Immature natural killer cell (primary cell): ENCODE measurements at places on chromosomes 2 and 18. TPM values are rescaled to one million over a fixed set of nuclear protein-coding genes. Genes with fewer than 3 reads are reported as not detected.

DNA sequence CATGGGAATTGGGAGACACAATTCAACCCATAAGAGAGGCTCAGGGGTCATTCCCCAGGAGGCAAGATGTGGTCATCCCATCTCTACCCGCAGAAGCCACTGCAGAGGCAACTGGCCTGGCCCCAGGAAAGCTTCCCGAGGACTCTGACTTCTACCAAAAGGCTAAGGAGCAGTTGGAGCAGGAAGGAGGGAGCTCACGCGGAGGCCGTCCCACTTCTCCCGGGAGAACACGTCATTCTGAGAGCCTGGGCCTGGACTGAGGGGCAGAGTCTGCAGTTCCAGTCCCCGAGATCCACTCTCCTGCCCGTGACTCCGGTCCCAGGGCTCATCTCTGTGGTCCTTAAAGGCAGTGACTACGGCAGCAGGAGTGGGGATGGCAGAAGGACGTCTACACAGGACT is 69.0 kb upstream of the TAF1B start:
- no peak overlapping the region for H3K27ac ChIP-seq
- peaks cover 14% of the 10 kb centered on the region for H3K4me1 ChIP-seq
- no peaks in the 10 kb centered on the region for H3K36me3 ChIP-seq
- no peak for DNase-seq
- H3K4me3 ChIP-seq = no peak overlapping the region

DNA sequence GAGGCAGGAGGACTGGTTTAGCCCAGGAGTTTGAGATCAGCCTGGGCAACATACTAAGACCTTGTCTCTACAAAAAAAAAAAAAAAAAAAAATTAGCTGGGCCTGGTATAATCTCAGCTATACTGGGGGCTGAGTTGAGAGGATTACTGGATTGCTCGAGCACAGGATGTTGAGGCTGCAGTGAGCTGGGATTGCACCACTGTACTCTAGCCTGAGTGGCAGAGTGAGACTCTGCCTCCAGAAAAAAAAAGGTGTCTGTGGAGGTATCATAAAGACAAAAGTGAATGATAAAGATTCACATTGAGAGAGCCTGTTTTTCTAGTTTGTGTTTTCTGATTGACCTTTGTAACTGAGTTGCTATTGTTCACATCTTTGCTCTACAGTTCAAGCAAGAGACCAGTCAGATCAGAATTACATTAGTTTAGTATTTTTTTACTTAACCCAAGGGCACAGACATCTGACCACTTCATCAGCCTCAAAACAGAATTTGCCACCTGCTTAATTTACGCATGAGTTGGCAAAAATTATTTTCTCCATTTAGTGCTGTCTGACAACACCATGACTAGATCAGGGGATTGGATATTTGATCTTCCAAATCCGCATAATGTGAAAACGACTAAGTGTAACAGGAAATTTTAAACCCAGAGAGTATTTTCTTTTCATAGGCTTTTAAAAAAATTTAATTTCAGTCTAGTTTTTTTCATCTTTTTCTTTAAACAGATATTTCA is 271.0 kb downstream of the TGIF1 start:
- DNase-seq = no peak
- no peaks in the 10 kb centered on the region for H3K4me1 ChIP-seq
- H3K4me3 ChIP-seq = no peak overlapping the region
- no peak overlapping the region for H3K27ac ChIP-seq
- H3K36me3 ChIP-seq = no peaks in the 10 kb centered on the region
- peaks cover 9% of the 10 kb centered on the region for H3K27me3 ChIP-seq

- DNase-seq = no peak
- no peaks in the 10 kb centered on the region for H3K4me1 ChIP-seq
- H3K27me3 ChIP-seq = peaks cover 4% of the 10 kb centered on the region
- H3K27ac ChIP-seq = no peak overlapping the region
- H3K36me3 ChIP-seq = no peaks in the 10 kb centered on the region
These were observed 31.0 kb upstream of the REV1 start for GRCh38 chr2:99520813-99521212.

GRCh38 chr2:40281021-40281940 is 170.6 kb downstream of the SLC8A1 start:
- no peaks in the 10 kb centered on the region for H3K4me1 ChIP-seq
- no peaks in the 10 kb centered on the region for H3K27me3 ChIP-seq
- no peak for DNase-seq
- H3K36me3 ChIP-seq = no peaks in the 10 kb centered on the region

GRCh38 chr18:7635948-7636347 is 68.8 kb downstream of the PTPRM start:
- no peaks in the 10 kb centered on the region for H3K27me3 ChIP-seq
- DNase-seq = no peak
- no peak overlapping the region for H3K4me3 ChIP-seq
- no peaks in the 10 kb centered on the region for H3K4me1 ChIP-seq
- H3K27ac ChIP-seq = no peak overlapping the region
- no peaks in the 10 kb centered on the region for H3K36me3 ChIP-seq

DNA sequence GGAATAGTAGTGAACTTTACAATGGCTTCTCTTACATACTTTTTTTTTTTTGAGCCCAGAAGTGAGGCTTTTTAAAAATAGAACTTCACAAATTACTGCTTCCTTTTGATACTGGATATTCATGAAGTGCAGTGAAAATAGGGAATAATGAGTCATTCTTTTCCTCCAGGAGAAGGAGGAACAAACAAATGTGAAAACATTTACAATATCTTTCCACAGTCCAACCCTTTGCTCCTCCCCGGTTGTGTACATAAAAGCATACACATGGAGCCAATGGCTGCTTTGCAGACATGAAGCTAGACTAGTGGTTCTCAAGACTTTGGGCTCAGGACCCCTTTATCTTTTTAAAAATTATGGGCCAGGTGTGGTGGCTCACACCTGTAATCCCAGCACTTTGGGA is 266.9 kb downstream of the GBX2 start:
- no peak overlapping the region for H3K27ac ChIP-seq
- H3K27me3 ChIP-seq = no peaks in the 10 kb centered on the region
- peaks cover 4% of the 10 kb centered on the region for H3K36me3 ChIP-seq
- DNase-seq = no peak
- H3K4me1 ChIP-seq = no peaks in the 10 kb centered on the region
- no peak overlapping the region for H3K4me3 ChIP-seq

DNA sequence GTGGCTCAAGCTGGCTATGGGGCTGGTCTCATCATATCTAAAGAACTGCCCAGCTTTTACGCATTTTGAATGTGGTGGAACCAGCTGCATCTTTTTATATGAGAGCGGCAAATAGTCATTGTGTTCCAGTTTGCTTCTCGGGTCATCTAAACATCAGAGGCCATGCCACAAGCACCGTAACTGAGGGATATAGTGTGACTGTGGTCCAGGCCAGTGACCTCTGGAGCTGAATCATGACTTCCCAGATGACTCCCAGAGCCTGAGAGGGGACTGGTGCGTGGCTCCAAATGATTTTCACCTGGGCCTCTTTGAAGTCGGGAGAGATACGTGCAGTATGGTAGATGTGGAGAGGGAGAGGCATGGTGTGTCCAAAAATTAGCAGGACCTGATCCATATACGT is 271.0 kb downstream of the NEDD4L start:
- H3K27ac ChIP-seq = no peak overlapping the region
- no peaks in the 10 kb centered on the region for H3K36me3 ChIP-seq
- H3K4me1 ChIP-seq = peaks cover 1% of the 10 kb centered on the region
- DNase-seq = no peak
- no peak overlapping the region for H3K4me3 ChIP-seq
- peaks cover 3% of the 10 kb centered on the region for H3K27me3 ChIP-seq

Gene ASNSD1
- polyA plus RNA-seq = 46.1 TPM

Gene RAD51AP2
- polyA plus RNA-seq = not detected

Gene NAT8
- not detected for polyA plus RNA-seq

DNA sequence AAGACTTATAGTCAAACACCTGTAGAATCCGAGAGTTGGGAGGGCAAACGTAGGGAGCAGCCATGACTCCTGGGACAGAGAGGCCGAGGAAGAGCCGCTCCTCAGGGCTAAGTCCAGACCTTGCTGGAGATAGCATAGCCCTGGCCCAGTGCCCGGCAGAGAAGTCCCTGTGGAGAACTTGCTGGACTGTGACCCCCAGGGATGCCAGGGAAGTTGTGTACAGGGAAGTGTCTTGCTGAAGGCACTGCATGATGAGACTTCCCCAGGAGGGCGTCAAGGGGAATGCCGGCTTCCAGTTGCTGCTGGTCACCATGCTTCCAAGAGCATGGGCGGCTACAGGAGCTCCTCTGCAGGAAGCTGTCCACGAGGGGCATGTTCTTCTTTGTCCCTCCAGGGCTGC is 8.6 kb upstream of the CNDP1 start:
- no peaks in the 10 kb centered on the region for H3K27me3 ChIP-seq
- no peak for DNase-seq
- H3K27ac ChIP-seq = no peak overlapping the region
- peaks cover 5% of the 10 kb centered on the region for H3K4me1 ChIP-seq

Gene CHRND
- polyA plus RNA-seq = not detected

GRCh38 chr2:121746071-121746578 is 9.3 kb upstream of the TSN start:
- H3K4me1 ChIP-seq = no peaks in the 10 kb centered on the region
- H3K4me3 ChIP-seq = no peak overlapping the region
- no peak for DNase-seq
- peaks cover 3% of the 10 kb centered on the region for H3K27me3 ChIP-seq

DNA sequence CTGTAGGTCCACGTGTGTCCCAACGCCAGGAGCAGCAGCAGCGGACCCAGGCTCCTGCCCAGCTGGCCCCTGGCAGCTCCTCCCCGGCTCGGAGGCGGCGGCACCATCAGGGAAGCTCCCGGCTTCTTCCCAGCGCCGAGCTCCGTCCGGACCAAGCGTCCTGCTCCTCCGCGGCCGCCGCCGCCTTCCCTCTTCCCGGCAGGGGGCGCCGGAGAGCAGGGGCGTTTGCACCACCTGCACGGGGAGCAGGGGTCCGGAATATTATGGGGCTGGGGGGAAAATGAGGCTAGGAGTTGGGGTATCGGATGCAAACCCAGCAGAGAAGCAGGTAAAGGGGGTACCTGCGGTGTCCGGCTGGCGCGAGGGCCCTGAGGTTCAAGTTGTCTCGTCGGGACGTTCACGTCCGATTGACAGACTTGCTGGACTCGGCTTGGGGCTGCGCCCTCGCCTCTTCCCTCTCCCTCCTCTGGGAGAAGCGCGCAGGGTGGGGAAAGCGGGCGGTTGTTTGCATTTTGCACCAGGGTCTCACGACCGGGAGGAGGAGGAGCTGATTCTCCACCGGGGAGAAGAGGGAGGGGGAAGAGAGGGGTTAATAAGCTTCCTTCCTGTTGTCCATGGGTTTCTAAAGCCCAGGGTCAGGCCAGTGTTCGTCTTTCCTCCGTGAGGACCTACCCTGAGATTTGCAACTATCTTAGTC is at the start of gene CCBE1:
TSS of gene CCBE1 (minus strand) at position 188 of the 697 bp plus-strand sequence.
- H3K4me1 ChIP-seq = no peaks in the 10 kb centered on the region
- no peaks in the 10 kb centered on the region for H3K36me3 ChIP-seq
- DNase-seq = no peak
- H3K27ac ChIP-seq = no peak within 1 kb of the TSS
- H3K27me3 ChIP-seq = peaks cover 17% of the 10 kb centered on the region

DNA sequence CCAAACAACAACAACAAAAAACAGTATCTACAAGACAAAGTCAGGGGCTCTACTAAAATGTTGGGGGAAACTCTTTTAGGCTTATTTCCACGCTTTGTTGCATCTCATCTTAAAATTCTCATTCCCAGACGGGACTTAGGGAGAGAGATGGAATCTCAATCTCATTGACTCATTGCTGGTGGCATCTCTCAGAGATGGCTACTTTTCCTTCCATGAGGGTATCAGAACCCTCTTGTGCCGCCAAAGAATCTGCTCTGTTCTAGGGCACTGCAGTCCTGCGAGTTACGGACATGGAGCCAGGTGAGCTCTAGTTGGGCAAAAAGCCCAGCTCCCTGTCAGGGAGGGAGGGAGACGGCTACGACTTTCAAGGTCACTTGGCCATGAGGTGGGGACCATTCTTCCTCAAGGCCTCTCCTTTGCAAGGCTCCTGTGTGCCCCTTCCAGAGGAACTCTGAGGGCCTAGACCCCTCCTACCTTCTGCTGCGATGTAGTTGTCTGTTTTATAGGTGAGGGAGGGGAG is 68.0 kb downstream of the MYCN start:
- no peak overlapping the region for H3K27ac ChIP-seq
- peaks cover 7% of the 10 kb centered on the region for H3K27me3 ChIP-seq
- no peak overlapping the region for H3K4me3 ChIP-seq

Gene G6PC2
- not detected for polyA plus RNA-seq

Gene PSMA8
- polyA plus RNA-seq = 3.2 TPM

DNA sequence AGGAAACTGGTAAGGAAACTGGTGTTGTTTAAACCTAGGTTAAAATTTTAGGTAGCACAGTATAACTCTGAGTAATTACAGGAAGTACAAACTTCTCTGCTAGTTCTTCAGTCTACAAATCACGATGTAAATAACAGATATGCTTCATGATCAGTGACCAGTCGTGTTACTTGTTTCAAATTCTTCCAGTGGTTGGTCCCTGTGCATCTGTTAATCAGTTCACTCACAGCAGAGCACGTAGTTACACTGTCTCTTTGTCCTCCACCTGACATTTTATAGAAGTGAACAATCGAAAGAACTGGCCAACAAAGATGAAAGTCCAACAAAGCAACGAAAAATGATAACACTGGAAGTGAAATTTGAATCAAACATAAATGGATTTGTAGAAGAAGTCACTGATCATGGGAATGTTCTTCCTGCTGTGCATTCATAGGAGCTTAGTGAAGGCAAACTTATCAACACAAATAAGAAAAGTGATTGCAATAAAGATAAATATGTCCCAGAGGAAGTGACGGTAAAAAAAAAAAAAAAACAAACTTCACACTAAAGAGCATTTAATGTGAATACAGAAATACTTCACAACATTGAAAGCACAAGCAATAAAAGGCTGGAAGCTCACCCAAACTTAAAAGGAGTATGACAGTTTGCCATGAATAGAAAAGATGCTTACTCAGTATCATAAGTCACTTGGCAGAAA is 7.0 kb downstream of the EIF2AK2 start:
- peak overlapping the region; percentile 74 for H3K4me3 ChIP-seq
- peaks cover 41% of the 10 kb centered on the region for H3K36me3 ChIP-seq
- peak overlapping the region; percentile 80 for H3K27ac ChIP-seq
- no peaks in the 10 kb centered on the region for H3K27me3 ChIP-seq
- peaks cover 59% of the 10 kb centered on the region for H3K4me1 ChIP-seq
- DNase-seq = peak; percentile 19

DNA sequence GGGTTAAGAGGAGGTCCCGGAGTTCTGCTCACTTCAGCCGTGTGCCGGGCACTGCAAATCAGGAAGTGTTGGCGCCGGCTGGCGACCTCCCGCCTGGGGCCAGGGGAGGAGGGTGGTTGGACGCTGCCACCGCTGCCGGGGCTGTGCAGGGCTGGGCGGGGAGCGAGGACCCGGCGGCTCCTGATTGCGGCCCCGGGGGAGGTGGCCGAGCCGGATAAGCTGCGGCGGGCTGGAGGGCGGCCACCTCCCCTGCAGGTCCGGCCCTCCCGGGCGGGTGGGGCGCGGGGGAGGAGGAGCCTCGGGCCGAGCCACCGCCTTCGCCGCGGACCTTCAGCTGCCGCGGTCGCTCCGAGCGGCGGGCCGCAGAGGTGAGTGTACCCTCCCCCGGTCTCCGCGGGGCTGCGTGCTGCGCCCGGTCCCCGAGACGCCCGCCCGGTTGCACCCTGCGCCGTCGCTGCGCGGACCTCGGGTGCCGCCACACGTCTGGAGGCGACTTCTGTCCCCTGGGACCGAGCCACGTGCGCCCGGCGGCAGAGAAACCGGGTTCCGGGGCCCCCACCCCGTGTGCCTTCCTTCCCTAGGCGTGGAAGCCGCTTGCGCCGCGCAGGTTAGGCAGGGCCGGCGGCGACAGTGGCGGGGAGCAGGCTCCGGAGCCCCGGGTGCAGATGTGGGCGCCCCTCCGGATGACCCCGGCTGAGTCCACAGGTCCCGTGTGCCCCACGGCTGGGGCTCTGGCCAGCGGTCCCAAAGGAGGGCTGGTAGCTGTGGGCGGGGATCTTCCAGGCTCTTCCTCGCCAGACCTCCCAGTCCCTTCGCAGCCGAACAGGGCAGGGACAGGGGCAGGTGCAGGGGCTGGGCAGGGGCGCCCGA is at the start of gene STEAP3:
TSS of gene STEAP3 (plus strand) at position 314 of the 870 bp plus-strand sequence. CDS start 7,179 bp downstream, outside the sequence.
- no peaks in the 10 kb centered on the region for H3K36me3 ChIP-seq
- H3K4me1 ChIP-seq = peaks cover 22% of the 10 kb centered on the region
- H3K27me3 ChIP-seq = peaks cover 2% of the 10 kb centered on the region
- peak; percentile 52 for DNase-seq
- H3K4me3 ChIP-seq = peak within 1 kb of the TSS; percentile 75
